ENCODE measurements at places on chromosomes 3 and 15.

DNA sequence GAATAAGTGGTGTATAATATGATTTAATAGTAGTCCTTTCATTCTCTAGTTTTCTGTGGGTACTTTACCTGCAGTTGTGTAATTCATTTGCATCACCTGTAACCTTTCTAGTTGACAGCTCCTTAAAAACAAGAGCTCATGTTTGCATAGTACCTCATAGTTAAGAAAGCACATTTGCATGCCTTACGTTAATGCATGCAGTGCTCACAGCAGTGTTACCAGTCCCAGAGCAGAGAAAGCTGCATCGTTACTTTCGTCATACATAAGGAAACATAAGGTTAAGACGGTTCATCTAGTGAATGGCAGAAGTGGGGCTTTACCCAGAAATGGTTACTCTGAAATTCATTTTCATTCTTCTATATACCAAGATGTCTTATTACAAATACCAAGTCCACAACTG is 111.3 kb downstream of the AKAP13 start:
- DNase-seq = no peak

DNA sequence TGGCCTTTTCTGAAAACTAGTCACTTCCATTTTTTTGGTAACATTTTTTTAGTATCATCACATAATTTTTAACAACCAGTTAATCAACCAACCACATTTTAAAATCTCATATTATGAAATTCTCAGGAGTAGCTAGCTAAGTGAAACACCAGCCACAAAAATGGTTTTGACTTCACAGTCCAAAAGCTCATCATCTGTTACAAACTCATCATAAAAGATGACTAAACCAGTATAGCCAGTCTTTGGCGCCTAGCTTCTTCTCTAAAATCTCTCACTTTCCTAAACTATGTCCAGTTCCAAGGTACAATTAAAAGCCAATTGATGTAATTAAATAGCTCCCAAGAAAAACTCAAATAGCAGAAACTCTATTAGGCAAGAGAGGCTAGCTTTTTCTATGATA is 88.2 kb upstream of the ZNF385D start:
- DNase-seq = no peak

DNA sequence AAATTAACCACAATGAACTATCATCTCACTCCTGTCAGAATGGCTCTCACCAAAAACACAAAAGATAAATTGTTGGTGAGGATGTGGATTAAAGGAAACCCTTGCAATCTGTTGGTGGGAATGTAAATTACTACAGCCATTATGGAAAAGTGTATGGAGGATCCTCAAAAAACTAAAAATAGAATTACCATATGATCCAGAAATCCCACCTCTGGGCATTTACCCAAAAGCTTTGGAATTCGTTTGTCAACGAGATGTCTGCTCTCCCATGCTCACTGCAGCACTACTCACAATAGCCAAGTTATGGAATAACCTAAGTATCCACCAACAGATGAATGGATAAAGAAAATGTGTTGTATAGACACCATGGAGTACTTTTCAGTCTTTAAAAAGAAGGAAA is 21.6 kb downstream of the FSIP1 start:
- no peak for DNase-seq

DNA sequence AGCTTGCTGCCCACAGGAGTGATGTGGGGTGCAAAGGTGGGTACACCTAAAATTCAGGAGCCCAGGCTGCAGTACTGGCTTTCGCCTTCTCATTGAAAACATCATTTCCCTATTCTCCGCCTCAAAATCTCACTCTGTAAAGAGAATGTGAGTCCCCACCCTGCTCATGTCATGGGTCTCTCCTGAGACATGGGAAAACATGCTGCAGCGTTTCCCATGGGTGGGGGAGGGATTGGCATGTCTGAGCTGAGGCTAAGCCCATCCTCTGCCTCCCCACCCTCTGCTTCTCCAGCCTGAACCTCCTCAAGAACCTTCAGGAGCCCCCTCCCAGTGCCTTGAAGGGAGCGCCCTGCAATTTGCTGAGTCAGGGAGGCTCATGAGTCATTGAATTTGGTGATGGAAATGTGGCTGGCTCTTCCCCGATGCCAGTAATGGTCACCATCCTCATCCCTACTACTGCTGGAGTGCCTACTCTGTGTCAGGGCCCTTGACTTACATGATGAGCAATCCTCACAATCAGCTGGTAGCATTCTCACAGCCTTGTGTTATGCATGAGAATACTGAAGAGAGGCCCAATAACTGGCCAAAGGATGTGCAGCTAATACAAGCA is 28.8 kb downstream of the WNT5A start:
- no peak for DNase-seq

GRCh38 chr3:64410226-64410625 is 185.0 kb upstream of the PRICKLE2 start:
- DNase-seq = no peak

- DNase-seq = no peak
Measured at GRCh38 chr15:39286706-39287105, 294.2 kb upstream of the THBS1 start.

DNA sequence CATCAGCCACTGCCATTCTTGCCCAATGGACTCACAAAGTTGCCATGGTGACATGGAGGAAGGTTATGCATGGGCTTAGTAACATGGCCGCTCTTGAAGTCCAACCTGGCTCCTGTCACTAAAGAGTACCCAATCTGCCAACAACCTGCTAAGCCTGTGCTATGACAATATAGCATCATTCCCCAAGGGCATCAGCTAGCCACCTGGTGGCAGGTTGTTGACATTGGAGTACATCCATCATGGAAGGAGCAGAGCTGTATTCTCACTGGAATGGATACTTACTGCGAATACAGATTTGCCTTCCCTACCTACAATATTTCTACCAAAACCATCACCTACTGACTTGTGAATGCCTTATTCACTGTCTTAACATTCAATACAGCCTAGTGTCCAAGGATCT is 138.9 kb upstream of the RORA start:
- DNase-seq = no peak

- no peak for DNase-seq
Measured at GRCh38 chr15:62942428-62942827, 100.1 kb upstream of the TPM1 start.

DNA sequence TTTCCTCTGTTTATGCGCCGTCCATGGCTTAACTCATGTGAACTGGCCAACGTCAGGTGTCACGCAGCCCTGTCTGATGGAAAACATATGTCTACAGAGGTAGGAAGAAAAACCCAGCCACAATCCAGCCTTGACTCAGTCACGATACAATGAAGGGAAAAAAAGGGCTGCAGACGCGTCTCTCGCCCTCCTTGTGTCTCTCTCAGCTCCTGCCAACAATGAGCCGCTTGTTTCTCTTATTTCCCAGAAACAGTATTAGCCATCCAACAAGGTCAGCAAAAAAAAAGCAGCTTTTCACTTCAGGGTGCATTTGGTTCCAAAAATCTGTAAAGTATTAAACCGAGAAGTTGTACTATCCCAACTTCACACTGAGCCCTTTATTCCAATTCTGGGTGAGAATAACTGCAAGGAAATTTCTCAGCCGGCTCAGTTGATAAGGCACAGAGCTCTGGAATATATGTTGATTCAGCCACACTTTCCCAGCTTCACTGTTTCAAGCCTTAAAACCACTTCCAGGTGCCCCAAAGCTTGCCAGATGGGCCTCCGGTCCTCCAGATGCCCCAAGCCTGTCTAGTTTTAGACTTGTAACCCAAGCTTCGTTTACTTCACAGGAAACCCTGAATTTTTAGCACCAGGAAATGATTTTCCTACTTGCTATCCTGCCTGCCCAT is 79.4 kb downstream of the TM4SF4 start:
- no peak for DNase-seq

GRCh38 chr3:194080913-194081800 is 54.8 kb upstream of the HES1 start:
- DNase-seq = no peak

- no peak for DNase-seq
Measured at GRCh38 chr3:96000966-96001365, 813.4 kb upstream of the EPHA6 start.

- no peak for DNase-seq
Measured at GRCh38 chr15:53072077-53072476, 281.9 kb upstream of the ONECUT1 start.

DNA sequence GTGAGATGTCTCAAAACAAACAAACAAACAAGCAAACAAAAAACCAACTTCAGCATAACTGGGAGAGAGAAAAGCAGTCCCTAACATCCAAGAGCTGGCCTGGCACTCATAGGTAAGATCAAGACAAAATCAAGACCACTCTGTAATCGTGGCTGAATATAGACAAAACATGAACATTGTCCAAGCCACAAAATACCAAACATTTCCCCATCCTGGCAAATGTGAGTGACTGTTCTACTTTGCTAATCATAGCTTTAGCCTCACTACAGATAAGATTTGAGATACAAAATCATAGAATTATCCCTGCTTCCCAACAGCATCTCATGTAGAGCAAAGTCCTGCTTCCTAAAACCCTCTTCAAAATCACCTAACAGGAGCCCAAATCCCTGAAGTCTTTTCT is 116.7 kb upstream of the PRTG start:
- DNase-seq = no peak

- DNase-seq = no peak
Measured at GRCh38 chr3:160447544-160447943, 2.0 kb downstream of the TRIM59 start.

DNA sequence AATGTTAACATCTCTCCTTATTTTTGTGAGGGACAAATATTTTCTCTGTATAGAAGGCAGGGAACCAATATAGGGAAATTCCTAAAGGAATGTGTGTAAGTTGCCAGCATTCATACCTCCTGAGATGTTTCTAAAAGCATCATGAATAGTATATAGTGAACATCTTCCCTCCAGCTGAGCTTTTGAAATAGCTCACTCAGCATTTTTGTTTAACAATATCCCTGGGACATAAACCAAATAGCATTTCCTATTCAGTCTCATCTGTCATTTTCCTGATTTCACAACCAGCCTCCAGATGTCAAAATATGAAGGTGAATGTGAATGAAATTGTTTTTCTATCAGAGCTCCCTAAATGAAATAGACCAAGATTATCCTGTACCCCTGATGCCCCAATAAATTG is 137.2 kb downstream of the PPM1L start:
- DNase-seq = no peak

- DNase-seq = no peak
Measured at GRCh38 chr3:168975576-168975975, 687.9 kb downstream of the MECOM start.

DNA sequence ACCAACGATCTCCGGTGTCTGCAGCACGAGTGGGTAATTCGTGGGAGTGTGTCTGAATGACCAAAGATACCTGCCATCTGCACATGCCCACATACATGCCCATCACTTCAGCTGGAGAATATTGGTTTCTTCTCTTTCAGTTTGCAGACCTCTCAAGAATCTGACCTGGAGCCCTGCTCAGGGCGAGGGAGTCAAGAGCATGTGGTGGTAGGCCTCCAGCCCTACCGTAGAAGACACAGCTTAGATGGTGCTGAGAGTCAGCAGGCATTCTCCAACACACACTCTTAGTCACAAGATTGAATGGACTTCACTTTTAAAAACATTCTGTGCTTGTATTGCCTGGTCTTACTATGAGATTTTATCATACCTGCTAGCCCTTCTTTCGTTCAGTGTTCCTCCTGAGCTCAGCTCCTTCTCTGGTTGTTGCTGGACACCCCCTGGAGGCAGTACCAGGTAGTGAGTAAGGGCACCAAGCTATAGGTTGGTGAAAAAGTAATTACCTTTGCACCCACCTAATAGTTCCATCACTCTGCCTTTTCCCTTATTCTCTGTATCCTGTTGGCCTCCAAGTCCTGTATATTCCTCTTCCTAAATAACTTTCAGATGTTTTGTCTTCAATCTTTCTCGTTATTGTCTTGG is 252.0 kb downstream of the CACNA2D3 start:
- no peak for DNase-seq

DNA sequence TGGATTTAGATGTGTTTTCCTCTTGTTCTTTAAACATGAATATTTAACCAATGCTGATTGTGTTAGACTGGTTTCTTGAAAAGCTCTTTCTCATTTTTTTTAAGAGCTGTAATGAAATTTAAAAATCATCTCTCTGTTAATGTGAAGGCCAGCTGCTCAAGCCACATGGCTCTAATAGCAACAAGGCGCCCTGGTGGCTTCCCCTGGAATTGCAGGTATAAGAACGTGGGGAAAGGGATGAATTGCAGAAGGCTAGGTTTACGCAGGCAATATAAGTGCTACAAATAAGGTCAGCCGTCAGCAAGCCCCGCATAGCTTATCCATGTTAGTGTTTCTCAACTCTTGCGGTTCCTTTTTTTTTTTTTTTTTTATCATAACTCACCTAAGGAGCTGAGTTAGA is 108.5 kb downstream of the SAMMSON start:
- no peak for DNase-seq

DNA sequence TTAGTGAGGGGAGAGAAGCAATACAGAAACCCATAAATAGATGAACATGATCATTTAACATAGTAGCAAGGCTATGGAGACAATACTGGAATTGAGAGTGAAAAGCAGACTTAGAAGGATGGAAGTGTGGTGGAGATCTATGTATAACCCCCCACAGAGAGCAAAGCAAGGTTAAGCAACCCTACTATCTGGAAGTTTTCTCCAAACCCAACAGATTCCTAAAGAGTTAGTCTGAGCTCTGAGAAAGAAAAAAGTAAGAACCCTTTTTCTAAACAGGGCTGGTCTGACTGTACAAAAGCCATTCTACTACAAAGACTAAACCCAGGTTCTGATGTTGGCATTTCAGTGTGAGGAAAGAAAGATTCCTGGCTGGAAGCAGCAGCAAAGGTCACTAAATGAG is 153.2 kb downstream of the WNT5A start:
- DNase-seq = no peak

GRCh38 chr3:179608931-179609720 is 4.5 kb downstream of the NDUFB5 start:
- DNase-seq = no peak

DNA sequence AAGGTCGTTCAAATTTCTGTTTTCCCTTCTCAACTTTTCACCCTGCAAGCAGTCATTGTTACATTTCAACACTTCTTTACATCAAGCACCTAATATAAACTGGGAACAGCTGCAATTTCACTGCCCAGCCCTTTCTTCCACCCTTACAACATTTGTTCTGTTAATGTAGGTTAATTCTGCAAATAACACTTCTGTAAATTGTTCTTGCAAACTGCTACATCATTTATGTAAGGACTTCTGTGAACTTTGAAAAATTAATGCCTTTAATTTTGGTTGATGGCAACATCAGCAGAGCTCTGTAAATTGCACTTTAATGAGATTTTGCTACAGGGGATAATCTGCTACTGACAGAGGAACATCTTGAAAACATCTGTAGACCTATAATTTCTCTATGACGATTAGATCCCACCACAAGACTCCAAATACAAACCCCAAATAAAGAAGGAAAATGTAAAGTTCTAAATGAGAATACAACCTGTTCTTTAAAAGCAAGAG is 93.5 kb downstream of the ZIC4 start:
- DNase-seq = no peak

GRCh38 chr3:39211332-39212130 is 19.1 kb upstream of the XIRP1 start:
- no peak for DNase-seq

GRCh38 chr15:78012643-78013077 is 64.9 kb downstream of the TBC1D2B start:
- no peak for DNase-seq

GRCh38 chr3:52265387-52265786 is 13.1 kb downstream of the WDR82 start:
- DNase-seq = no peak
